ENCODE measurements at places on chromosomes 6 and 20.

DNA sequence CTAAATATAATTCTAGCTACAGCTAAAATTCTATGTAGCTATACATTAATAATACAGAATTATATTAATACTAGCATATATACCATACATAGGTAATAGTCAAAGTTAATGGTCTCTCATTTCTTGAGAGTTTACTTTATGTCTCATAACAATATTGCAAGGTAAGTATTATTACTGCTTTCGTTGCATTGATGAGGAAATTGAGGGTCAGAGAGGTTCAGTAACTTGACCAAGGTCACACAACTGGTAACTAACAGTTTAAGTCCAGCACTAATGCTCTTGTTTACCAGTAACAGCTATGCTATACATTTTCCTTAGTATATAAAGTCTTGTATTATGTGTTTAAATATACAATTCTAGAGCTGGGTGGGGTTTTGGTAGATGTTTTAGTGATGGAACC, 67.6 kb downstream of the AFG1L start:
- DNase-seq: no peak

DNA sequence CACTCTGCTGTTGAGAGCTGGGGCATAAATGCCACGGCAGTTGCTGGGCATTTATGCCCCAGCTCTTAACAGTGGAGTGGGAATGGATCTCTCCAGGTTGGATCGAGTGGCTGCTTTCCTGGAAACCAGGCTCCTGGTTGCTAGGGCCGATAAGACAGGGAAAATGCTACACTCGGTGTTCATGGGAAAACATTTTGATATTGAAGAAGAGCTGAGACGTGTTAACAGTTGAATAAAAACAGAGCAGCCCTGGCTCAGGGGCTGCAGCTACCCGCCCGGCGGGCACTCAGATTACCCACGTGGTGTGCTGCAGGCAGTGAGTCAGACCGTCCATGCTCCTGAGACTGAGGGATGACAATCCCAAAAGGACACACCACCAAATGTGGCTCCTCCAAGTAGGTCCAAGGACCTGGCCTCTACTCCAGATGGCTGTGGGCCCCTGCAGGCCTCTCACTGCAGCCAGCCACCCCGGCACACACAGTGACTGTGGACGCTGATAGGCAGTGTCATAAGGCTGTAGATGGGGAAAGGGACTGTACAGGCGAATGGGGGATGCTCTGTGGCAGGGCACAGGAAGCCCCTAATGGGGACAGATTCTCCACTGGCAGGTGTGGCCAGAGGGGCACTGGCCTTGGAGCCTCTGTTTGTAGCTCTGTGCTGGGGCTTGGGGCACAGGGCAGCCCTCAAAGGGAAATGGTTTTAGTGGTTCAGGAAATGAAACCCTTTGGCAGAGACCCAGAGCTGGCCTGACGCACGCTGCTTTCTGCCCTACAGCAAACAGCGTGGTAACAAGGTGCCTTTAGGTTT, 237.8 kb downstream of the LY86 start:
- DNase-seq: no peak

DNA sequence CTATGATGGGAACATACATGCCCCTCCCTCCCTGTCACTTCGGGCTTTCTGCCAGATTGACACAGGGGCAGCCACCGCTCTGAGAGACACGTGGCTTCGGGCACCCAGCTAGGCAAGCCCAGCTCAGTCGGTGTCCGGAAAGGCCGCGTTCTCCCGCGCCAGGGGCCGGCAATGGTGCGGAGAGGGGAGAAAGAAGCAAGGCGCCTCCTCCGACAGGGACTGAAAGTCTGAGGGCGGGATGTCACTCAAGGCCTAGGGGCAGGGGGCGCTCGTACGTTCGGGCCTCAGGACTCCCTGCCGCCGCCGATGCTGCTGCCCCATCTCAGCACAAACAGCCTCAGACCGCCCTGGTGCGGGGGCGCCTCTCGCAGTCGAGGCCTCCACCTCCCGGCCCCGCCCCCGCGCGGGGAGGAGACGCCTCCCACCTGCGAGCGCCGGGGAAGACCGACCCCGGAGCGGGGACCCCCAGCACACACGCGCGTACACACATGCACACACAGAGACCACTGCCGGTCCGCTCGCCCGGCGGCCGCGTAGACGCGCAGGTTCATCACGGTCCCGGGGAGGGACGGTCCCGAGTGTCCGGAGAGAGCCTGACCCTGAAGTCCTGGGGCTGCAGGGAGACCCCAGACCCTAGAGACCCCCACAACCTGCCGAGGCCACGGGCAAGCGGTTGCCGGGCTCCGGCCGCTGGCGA, 1.9 kb downstream of the GRM4 start:
- no peak for DNase-seq

- no peak for DNase-seq
Measured at GRCh38 chr6:36296240-36296639, 26.4 kb downstream of the PNPLA1 start.

DNA sequence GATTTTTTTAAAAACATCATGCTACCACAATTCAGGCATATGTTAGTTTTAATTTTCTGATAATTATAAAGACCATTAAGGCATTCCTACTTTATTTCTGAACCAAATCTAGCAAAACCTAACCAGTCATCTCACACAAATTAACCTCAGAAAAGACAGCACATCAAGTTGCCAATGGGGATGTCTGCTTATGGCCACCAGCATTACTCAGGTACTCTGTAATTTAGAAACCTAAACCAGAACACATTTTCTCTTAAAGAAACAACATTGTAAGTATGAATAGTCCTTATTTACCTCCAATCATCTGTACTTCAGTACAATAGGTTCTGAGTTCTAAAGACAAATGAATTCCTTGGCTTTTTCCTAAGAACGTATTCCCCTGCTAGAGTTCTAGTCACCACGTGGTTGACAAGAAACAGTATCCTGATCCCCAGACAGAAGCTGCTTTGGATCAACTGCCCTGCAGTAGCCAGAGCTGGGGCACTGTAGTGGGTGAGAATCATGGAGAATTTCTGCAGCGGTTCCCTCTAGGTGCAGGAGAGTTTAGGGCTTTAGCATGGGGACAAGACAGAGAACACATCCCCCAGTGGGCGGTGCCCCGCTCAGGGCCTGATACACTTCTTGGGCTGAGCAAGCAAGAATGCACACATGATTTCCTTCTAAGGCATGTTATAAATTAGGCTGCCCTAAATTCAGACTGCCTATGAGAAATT, 15.4 kb downstream of the GCLC start:
- DNase-seq: no peak

- DNase-seq: no peak
Measured at GRCh38 chr6:47106216-47106615, 64.1 kb upstream of the ADGRF1 start.

DNA sequence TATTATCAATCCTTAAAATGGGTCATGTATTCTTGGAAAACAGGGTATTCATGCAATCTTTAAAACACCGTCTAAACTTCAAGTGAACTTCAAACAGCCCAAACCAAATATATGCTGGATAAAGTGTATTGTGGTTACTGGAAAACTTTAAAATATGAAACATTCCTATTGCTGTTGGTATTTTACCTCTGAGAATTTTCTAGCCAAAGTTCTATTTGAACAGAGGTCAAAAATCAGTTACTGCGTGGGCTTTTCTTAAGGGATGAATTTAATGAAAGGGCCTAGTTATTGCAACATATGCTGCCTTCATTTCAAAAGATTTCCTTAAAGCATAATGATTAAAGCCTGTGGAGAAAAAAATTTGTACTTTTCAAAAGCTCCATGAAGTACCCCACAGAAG, 436.0 kb downstream of the PLCB1 start:
- peak; percentile 20 for DNase-seq

DNA sequence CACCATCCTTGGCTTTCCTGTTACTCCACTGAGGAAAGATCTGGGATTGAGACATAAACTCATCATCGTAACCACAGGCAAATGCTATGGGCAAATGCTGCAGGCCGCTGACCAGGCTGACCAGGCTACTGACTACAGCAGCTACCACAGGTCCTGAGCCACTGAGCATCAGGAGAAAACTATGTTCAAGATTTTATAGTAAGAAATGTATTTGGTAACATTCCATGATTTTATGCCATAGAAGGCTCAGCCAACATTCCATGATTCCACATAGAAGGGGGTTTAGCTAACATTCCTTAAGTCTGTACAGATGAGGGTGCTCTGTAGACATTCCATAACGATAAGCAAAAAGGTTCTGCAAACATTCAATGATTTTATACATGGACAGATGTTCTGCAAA, 16.1 kb upstream of the B4GALT5 start:
- DNase-seq: no peak

DNA sequence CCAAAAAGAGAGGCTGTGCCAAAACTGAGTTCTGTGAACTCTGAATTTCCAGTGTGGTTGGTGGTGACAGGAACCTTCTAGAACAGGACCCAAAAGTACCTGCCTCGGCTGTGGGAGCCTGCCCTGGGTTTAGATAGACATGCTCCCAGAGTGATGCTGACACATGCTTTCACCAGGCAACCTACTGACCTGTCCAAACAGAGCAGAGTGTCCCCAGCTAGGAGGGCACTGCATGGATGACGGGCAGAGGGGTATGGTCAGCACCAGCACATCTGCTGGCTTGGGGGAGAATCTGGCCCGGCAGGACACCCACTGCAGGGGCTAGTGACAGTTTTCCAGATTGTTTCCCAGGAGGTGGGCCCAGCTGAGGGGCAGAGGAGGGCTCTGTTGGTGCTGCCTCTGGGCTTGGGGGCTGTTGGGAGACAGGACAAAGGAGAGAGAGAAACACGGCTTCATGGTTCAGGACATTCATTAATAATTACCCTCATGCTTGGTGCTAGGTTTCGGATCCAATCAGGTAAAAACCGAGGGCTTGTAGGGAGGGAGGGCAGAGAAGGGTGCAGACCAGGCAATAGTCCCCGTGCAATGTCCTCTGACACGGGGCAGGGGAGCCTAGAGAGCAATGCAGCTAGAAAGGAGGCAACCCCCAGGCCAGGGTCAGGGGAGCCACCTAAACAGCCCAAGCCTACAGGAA, 15.0 kb downstream of the KCNK5 start:
- no peak for DNase-seq

- no peak for DNase-seq
Measured at GRCh38 chr6:32096087-32096393, 13.1 kb downstream of the TNXB start.

- DNase-seq: no peak
Measured at GRCh38 chr20:50673466-50674137, 17.7 kb downstream of the RIPOR3 start.

DNA sequence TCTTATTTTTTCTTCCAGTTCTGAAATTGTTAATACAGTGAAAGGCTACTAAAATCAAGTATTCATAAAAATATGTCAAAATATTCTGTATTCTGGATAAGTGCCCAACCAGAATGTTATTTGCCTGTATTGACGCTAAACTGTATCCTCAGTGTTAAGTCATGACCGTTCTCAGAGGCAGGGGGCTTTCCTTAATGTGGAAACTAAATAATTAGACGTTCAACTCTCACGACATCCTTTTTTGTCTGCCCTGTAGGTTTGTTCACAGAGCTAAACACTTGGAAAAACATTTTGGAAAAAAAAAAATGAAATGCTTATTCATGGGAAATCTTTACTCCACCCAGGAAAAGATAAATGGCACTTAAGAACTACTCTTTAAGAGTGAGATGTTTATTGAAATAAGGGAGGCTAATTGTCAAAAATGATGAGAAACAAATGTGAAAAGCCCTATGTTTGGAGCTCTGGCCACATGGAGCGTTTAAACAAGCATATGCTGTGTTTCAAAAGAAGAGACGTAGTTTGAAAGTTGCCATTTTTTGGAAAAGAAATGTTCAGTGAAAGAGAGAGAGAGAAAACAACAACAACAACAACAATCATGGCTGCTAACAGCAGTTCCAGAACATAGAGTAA, 453.1 kb upstream of the MARCKS start:
- no peak for DNase-seq

DNA sequence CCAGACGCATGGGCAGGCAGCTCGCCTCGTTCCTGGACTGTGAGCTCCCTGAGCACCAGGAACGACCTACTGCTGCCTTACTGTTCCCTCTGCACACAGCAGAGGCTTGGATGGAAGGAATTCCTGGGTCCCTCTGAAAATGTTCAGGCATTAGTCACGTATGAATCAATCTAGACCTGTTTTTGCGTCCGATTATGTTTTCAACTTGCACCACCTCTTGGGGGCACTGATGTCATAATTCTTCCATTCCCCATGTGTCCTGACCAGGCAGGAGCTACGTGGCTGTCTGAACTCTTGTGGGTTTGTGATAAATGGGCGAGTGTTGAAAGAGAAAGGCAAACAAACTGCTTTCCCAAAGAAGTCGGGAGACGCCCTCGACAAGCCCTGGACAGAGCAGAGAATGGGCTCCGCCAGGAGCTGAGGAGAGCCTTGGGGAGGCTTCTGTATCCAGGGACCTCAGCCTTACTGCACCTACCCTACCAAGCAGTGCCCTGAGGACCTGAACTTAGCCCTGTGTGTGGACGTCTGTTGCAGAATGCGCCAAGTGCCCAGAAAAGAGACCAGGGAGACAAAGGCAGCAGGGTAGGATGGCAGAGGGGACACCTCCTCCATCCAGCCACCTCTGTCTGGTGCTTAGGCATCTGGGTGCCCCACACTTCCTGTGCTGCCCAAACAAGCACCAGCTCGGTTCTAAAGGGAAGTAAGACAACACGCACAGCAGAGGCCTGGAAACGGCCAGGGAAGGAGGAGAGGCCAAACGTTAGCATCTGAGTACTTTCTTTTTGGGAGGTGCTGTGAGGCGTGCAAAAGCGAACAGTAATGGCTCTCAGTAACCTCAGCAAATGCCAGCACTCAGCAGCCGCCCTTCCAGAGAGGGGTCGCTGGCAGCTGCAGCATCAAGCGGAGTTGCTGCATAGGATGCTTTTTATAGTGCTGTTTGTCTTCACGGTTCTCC, 124.2 kb downstream of the LY86 start:
- DNase-seq: no peak

- DNase-seq: no peak
Measured at GRCh38 chr6:117075218-117075617, 190.1 kb upstream of the VGLL2 start.

Data from fibroblast of the conjunctiva (primary cell).